ENCODE measurements at places on chromosomes 16 and 17. TPM values are rescaled to one million over a fixed set of nuclear protein-coding genes. Genes with fewer than 3 reads are reported as not detected.
A peak's percentile ranks its signal among the peaks of the same experiment; 100 is the strongest.

The MYO15A gene
- 0.32 TPM for polyA plus RNA-seq

DNA sequence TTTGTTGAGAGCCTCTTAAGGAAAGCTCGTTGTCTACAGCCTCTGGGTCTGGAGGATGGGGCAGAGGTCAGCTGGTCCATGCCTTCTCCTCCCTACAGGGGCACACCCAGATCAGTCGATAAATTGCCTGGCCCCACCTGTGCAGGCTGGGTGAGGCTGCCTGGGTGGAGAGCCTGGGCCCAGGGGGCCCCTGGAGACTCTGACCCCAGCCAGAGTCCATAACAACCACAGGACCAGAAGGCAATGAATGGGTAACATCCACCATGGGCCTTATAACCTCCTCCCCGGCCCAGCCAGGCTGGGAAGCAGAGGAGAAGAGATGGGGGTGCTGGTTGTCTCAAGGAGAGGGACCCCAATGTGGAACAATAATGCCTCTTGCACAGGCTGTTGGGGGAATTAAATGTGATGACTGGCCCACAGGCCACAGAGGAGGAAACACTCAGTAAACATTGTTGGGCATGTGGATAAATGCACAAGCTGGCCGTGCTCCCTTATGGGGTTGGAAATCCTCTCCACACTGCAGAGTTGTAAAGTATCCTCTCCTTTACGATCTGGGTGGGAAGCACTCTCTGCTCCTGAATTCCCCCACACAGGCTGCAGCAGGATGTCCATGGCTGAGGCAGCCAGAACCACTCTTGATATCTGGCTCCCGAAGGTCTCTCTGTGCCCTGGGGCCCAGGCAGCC lies 56.7 kb upstream of the TOB1 start:
- no peak for DNase-seq

- no peak for DNase-seq
Observed at GRCh38 chr16:67919622-67920221, 11.9 kb downstream of the CTRL start.

- no peak for DNase-seq
Observed at GRCh38 chr17:9968881-9969280, 63.8 kb upstream of the RCVRN start.

GRCh38 chr17:19321481-19322128 lies 40.9 kb downstream of the B9D1 start:
- no peak for DNase-seq

The CCDC137 gene
- polyA plus RNA-seq = 10.9 TPM

DNA sequence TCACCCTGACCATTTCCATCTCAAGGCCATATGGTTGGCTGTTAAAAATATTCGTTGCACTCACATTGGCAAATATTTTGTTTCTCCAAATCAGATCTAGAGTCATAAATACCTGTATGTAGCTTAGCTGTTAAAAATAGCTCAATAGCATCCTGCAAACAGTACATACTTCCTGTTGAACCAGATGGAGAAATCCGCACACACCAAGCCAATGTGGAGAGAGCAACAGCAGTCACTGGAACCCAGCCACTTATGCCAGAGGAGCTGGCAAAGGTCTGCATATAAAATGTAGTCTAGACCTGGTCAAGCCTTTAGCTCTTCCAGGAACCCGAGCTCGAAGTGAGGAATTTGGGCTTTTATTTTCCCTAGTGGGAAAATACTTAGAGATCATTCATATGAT lies 146.4 kb upstream of the KCNJ16 start:
- no peak for DNase-seq

The ACACA gene
- polyA plus RNA-seq = 57.9 TPM

GRCh38 chr16:82924075-82924854 lies 297.5 kb downstream of the CDH13 start:
- DNase-seq = no peak

GRCh38 chr17:75019710-75020109 lies 7.2 kb downstream of the MRPL58 start:
- no peak for DNase-seq

DNA sequence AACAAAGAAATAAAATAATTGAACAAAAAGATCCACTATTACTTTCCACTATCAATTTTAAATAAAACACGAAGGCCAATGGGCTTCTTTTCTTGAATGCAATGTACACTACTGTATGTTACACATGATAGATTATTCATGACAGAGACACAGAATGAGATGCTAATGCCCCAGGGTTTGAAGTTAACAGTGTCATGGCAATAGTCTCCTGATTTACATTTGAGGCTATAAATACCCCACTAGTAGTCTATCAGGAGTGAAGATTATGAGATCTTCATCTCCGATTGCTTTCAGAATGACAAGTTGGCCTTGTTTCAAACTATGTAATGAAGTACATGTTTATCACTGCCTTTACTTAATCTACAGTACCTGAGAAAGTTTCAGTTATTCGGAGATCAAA lies 84.4 kb downstream of the RPGRIP1L start:
- no peak for DNase-seq

- no peak for DNase-seq
Observed at GRCh38 chr17:61331886-61332285, 67.8 kb upstream of the TBX2 start.

GRCh38 chr16:16099320-16099719 lies 124.0 kb downstream of the ABCC6 start:
- DNase-seq = no peak

DNA sequence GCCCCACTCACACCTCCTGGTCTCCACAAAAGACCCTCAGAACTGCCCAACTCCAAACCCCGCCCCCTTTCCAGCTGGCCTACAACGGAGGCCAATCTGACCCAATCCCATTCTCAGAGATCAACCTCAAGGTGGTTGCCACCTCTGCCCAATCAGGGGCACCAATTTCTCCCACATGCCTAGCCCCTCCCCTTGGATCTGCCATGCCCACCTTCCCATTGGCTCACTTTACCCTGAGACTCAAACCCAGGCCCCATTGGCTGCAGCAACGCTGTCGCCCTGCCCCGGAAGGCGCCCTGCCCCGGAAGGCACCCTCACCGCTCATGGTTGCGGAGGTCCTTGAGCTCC lies 10.6 kb downstream of the ZNF668 start:
- DNase-seq = no peak

The PNMT gene
- polyA plus RNA-seq = not detected

- no peak for DNase-seq
Observed at GRCh38 chr16:54970016-54970415, 39.4 kb downstream of the IRX5 start.

DNA sequence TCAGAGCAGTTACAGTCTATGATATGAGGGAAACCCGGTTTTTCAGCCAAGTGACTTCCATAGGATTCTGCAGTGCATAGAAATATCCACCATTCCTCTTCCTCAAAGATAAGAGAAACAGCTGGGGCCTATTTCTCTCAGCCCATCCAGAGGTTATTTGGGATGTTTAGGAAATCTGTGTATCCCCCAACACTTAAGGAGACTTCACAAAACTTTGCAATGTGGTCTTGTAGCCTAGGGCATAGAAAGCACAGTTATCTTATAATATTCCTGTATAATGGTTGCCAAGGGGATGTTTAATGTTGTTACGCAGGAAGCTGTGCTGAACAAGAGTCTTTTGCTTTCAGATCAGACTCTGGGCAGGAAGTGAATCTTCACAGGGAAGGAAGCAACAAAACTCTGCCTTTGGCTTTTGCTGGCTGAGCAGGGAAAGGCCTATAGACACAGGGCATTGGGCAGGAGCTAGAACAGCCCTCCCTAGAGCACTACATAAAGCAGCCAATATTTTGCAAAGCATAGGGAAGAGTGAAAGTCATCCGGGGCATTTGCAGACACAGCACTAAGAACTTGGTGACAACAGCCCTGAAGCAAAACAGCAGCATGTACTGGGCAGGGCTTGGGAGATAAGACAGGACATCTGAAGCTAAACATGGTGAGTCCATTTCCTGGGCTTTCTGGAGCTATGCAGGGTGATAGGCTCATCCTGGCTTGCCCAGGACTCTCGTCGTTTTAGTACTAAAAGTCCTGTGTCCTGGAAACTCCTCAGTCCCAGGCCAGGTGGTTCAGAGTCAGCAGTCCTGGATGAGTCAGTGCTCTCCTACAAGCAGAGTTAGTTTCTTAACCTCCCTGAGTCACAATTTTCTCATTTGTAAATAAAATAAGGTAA lies 18.7 kb upstream of the BEAN1 start:
- DNase-seq = peak; percentile 48

The REXO5 gene
- polyA plus RNA-seq = 2.6 TPM

GRCh38 chr17:73831699-73832098 lies 187.5 kb upstream of the SDK2 start:
- no peak for DNase-seq

DNA sequence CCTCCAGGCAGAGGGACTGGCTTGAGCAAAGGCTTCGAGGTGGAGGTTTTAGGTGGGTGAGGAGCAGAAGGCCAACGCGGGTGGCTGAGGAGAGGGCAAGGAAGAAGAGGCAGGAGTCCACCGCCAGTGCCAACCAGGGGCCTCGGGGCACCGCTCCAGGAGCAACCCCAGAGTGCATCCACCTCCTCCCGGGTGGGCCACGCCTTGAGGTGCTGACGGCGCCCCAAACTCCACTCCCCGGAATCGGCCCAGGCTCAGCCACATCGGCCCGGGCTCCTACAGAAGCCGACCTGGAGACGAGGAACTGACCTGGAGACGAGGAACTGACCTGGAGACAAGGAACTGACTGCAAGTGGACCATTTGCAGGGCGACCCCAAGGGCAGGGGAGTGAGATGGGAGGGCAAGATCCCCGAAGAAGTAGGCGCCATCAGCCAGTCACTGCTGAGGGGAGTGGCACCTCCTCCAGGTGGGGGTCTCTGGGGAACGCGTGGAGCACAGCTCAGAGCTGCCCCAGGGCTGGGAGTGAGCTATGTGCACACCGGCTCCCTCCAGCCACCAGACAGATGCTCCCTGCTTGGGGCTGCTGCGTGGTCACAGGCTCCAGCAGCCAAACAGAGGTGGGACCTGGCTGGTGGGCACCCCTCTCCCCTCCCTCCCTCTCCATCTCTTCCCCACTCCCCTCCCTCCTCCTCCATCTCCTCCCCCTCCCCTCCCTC lies 29.2 kb upstream of the CBFA2T3 start:
- DNase-seq = no peak

GRCh38 chr17:37147301-37147812 lies 198.6 kb downstream of the AATF start:
- no peak for DNase-seq

The MFSD6L gene
- not detected for polyA plus RNA-seq

DNA sequence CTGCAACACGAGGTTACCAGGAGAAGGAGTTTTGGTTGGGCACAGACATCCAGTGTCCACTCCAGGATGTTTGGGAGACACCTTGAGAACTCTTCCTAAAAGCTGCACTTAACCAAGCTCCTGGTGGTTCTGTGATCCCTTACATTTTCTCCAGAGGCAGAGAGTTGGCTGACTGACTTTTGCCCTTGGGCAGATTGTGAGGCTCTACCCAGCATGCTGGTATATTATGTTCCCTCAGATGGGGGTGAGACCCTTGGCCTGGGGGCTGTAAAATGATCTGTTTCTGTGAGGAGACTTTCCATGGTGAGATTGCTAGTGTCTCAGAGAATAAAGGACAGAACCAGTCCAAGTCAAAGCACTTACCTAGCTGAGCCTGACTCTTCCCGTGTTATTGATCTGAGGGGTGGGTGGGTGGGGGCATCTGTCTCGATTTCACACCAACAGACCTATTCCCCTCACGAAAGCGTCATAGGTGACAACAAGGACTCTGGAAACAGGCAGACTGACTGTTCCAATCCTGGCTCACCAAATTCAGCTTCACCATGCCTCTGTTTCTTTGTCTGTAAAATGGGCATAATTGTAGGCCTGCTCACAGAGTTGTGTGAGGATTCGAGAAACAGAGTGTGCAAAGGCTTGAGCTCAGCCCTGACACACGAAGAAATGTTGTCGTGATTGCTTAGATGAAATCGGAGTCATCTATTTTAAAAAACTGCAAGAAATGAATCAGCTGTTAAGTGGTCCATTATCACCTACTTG lies 12.2 kb downstream of the USB1 start:
- no peak for DNase-seq

DNA sequence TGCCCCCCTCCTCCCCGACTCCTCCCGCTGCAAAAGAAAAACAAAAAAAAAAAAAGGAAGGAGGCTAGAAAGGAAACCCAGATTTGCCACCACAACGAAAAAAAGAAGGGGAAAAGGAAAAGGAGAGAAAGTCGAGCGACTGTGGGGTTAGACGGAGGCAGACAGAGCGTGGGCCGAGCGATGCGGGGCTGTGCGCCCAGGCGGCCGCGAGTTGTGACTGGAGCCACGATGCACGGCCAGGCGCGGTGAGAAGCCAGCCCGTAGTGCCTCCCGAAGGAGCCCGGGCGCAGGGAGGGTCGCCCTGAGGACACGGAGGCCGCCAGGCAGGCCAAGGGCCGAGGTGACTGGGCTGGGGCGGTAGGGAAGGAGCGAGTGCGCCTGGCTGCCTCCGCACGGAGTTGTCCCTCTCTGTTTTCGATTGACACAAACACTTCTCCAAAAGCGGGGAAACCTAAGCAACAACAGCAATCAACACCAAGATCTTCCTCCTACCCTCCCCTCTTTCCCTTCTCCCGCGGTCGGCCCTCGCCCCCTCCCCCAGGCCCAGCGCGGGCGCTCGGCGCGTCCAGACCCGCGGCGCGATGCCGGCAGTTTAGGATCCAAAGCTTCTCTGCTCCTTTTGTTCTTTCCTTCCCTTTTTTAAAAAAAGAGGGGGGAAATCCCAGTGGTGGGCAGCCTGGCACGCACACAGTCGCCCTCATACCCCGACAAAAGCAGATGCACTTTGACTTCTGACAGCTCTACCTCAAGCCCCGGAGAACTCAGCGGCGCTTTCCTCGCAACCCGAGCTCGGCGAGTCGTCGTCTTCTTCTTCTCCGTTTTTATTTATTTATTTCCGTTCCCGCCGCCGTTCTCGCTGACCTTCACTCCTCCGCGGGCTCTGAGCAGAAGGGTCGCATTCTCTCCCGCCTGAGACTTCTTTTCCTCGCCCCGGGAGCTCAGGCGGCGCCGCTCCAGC lies at the start of gene LHX1:
TSS of gene LHX1 (plus strand) at position 475 of the 958 bp plus-strand sequence. CDS start 723 bp downstream, outside the sequence.
- DNase-seq = no peak

The GAS2L2 gene
- polyA plus RNA-seq = not detected

DNA sequence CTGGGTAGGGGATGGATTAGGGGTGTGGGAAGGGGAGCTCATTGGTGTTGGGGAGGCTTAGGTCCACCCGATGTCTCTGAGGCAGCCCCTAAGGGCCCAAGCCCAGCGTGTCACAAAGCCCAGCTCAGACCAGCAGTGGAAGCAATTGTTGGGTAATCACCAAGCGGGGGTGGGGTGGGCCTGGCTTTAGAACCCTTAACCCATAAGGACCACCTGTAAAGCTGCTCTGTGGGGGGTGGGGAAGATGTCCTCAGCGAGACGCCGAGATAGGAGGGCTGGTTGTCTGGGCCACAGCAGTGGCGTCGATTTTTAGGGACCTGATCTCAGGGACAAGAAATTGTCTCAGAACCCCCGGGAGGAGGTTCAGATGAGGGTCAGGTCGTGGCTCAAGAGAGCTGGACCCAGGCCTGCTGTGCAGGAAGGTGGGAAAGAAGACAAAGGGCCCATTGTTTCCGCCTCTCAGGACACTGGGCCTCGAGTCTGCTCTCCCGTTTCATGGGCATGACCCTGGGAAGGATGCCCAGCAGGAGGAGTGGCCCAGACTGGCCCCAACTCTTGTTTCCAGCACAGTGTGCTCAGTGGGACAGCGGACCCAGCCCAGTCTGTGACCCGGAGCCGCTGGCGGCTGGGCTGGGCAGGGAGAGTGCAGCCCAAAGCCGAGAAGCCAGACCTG lies 15.9 kb downstream of the ST6GALNAC2 start:
- DNase-seq = no peak
